ENCODE measurements at places on chromosomes 3 and 15.

GRCh38 chr3:128663151-128663550 lies 12.5 kb upstream of the RPN1 start:
- no peak for DNase-seq

GRCh38 chr15:49808341-49808740 lies 187.5 kb downstream of the DTWD1 start:
- no peak for DNase-seq

DNA sequence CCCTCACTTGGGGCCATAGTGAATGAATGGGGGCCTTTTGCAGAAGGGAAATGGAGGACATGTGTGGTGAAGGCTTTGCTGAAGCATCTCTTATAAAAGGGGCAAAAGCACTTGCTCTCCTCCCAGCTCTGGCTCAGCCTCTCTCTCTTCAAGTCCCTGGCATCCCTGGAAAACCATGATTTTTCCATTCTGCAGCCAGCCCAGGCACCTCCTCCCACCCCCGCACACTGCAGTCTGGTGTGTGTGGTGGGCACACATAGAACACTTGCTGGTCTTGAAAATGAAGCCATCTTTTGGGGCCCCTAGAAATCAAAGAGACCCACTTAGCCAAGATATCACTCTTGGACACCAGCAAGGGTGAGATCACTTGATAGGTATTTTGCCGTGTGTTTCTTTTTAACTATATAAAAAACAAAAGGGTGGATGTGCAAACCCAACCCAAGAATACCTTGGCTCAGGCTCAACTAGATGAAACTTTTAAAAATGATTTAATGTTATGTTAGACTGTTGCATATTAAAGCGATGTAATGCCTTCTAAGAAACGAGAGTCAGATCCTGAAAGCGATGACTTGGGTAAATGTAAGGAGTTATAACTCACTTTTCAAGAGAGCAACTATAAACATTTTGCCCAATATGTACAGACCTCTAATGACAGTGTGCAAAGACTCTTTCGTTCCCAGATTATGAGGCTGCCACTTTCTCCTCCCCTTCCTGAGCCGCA lies 16.4 kb upstream of the ALDH1A3 start:
- DNase-seq, result no peak

DNA sequence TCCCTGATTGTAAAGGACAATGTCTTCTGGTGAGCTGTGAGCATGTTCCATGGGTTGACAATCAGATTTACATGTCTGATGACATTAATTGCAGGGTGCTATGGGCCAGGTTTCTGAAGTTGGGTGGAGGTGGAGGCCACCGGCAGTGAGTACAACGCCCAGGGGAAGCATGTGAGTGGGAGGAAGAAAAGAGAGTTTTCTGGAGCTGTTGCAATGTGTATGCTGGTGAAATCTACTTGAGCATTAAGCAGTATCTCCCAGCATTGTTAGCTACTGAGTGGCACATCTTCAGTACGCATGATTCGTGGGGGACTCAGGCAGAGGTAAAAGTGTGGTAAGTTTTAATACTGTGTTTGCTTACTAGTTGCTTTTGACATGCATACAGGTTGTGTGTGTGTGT lies 26.6 kb downstream of the TMEM45A start:
- DNase-seq, result no peak

- no peak for DNase-seq
These were observed 303.9 kb downstream of the AGBL1 start for GRCh38 chr15:86383611-86384010.
